ENCODE measurements at places on chromosomes 11 and 22.

DNA sequence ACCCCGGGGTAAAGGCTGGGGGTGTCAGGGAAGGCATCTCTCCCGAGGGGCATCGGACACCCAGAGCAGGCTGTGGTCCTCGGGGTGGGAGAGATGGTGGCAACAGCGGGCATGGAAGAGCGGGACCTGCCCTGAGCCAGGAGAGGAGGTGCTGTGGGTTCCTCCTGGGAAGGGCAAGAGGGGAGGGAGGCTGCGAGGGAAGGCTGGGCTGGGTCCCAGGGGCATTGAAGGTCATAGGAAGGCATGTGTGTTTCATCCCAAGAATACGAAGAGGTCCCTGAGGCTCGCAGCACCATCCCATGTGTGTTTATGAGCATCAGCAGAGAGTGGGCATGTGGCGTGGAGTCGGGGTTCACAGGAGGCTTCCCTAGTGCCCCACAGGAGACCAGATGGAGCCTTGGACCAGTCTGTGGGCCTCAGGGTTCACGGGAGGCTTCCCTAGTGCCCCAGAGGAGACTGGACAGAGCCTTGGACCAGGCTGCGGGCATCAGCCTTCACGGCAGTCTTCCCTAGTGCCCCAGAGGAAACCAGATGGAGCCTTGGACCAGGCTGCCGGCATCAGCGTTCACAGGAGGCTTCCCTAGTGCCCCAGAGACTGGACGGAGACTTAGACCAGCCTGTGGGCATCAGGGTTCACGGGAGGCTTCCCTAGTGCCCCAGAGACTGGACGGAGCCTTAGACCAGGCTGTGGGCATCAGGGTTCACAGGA lies 420.6 kb downstream of the BRD1 start:
- DNase-seq = no peak

DNA sequence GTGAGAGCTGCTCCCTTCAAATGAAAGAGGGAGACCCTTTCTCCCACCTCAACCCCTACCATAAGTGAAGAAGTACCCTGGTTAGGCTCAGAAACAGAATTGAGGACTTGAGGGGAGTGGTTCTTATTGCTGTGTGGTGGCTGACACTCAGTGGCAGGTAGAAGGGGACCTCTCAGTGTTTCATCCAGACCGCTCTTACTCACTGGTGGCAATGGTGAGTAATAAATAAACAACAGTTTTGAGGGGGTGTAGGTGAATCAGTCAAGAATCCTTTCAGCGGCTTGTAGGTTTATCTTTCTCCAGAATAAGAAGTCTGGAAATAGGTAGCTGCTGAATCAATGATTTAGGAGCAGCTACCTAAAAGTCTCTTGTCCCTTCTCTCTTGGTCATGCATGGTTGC lies 403.4 kb upstream of the B3GAT1 start:
- no peak for DNase-seq

DNA sequence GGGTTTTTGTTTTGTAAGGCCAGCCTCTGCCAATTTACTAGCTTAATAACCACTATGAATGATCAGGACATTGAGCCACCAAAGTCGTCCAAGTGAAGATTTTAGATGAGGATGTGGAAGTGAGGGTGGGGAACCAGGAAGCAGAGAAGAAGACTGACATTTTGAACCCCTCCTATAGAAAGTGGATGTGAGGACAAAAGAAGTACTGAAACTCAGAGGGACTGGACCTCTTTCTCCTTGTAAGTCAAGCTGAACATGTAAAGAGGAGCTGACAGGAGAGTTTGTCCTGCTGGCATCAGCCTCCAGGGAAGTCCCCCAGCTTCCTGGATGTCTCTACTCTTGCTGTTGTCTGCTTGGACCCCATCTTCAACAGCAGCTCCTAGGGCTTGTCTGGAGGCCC lies 338.2 kb upstream of the NCAM1 start:
- DNase-seq = no peak

- DNase-seq = peak; percentile 4
Measured at GRCh38 chr11:107561688-107562087, 3.8 kb downstream of the ALKBH8 start.

DNA sequence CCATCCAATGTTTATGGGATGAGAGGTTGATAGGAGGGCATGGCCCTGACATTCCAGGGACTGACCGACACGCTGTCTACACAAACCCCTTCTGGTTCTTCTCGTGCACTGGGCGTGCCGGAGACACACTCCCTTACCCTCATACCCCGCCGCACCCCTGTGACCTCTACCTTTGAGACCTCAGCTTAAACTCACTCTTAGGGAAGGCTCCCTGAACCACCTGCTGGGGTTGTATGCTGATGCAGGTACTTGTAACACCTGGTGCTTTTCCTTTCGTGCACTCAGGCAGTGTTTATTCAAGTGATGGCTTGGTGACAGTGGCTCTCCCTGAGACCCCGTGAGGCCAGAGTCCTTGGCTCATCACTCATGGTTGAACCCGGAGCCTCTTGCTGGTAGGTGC lies 12.0 kb downstream of the PPARA start:
- DNase-seq = no peak

- DNase-seq = no peak
Measured at GRCh38 chr11:100663583-100663982, 23.5 kb upstream of the ARHGAP42 start.

DNA sequence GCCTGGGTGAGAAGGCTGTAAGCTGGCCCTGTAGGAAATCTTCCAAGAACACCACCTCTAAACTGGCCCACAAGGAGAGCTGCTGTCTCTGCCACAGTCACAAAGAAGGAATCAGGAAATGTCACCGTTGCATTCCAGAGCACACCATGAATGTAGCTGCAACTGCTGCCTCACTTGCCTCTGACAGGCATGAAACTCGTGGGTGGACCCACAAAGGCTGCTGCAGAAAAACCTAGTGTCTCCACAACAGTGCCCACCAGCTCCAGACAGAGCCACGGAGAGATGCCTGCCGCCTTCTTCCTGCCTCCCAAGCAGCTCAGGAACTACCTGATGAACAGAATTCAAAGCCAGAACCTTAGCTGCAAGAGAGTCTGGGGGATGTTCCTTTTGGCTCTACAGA lies 10.5 kb downstream of the DNAJB13 start:
- no peak for DNase-seq

GRCh38 chr11:132844956-132845696 lies 687.2 kb downstream of the OPCML start:
- DNase-seq = peak; percentile 47

- no peak for DNase-seq
Measured at GRCh38 chr11:61946894-61947293, 3.3 kb upstream of the BEST1 start.

DNA sequence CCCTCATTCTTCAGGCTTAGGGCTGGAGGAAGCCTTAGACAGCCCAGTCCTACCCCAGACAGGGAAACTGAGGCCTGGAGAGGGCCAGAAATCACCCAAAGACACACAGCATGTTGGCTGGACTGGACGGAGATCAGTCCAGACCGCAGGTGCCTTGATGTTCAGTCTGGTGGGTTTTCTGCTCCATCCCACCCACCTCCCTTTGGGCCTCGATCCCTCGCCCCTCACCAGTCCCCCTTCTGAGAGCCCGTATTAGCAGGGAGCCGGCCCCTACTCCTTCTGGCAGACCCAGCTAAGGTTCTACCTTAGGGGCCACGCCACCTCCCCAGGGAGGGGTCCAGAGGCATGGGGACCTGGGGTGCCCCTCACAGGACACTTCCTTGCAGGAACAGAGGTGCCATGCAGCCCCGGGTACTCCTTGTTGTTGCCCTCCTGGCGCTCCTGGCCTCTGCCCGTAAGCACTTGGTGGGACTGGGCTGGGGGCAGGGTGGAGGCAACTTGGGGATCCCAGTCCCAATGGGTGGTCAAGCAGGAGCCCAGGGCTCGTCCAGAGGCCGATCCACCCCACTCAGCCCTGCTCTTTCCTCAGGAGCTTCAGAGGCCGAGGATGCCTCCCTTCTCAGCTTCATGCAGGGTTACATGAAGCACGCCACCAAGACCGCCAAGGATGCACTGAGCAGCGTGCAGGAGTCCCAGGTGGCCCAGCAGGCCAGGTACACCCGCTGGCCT lies 641 bp downstream of the APOC3 start:
- DNase-seq = no peak
